Activated T-cell treated with anti-CD3 and anti-CD28 coated beads for 1 hour (primary cell): ENCODE measurements at places on chromosomes 1 and 21.

- peak; percentile 20 for DNase-seq
Observed at GRCh38 chr1:7915826-7916500, 24.7 kb downstream of the TNFRSF9 start.

DNA sequence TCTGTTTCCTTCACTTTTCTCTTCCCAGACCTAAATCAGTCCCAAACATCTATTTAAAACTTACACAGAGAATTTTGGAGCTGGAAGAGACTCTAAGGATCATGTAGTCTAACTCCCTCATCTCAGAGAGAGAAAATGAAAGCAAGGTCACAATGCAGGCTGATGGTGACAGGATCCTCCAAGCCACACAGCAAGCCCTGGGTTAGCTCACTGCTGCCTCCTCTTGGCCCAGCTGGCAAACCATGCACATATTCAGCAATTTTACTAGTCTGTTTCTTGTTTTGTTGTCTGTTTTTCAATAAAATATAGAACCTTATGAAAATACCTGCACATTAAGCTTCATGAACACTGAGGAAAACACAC lies 27.7 kb upstream of the LY9 start:
- peak; percentile 74 for DNase-seq

- no peak for DNase-seq
Observed at GRCh38 chr1:66316464-66317247, 217.3 kb upstream of the SGIP1 start.

- no peak for DNase-seq
Observed at GRCh38 chr1:209630383-209631225, 21.6 kb downstream of the LAMB3 start.

- DNase-seq: peak; percentile 13
Observed at GRCh38 chr1:183622884-183623785, 12.4 kb downstream of the ARPC5 start.

- DNase-seq: no peak
Observed at GRCh38 chr1:232629250-232630046, 485 bp downstream of the SIPA1L2 start.

DNA sequence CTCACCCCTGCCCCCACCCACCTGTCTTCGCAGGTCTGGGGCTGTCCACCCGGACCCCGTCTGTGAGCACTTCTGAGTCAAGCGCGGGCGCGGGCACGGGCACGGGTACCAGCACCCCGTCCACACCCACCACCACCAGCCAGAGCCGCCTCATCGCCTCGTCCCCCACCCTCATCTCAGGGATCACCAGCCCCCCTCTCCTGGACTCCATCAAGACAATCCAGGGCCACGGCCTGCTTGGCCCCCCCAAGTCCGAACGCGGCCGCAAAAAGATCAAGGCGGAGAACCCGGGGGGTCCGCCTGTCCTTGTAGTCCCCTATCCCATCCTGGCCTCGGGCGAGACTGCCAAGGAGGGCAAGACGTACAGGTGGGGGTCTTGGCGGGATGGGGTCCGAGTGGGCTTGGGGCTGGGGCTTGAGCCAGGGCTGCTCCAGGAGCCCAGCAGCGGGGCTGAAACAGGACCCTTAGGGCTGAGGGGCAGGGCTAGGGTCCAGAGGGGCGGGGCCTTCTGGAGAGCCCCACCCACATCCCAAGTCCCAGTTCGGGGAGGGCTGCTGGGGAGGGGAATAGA lies 23.9 kb downstream of the ZNF362 start:
- no peak for DNase-seq
